ENCODE measurements at places on chromosomes 7 and 10.
A peak's percentile ranks its signal among the peaks of the same experiment; 100 is the strongest.

GRCh38 chr10:93438613-93439253 lies 43.4 kb downstream of the MYOF start:
- DNase-seq: no peak

GRCh38 chr7:141992156-141992555 lies 3.5 kb upstream of the MGAM start:
- no peak for DNase-seq

DNA sequence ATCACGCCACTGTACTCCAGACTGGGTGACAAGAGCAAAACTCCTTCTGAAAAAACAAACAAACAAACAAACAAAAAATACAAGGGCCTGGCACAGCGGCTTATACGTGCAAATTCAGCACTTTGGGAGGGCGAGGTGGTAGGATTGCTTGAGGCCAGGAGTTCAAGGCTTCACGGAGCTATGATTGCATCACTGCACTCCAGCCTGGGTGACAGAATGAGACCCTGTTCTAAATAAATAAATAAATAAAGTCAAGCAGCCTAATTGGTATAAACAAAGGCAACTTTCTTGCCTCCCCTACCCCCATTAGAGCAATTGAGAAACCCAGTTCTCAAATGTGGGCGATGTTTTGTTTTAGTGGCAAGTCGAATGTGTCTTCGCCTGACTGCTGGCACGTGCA lies 26.3 kb upstream of the KPNA7 start:
- no peak for DNase-seq

GRCh38 chr7:101728128-101728527 lies 89.3 kb upstream of the CUX1 start:
- no peak for DNase-seq

DNA sequence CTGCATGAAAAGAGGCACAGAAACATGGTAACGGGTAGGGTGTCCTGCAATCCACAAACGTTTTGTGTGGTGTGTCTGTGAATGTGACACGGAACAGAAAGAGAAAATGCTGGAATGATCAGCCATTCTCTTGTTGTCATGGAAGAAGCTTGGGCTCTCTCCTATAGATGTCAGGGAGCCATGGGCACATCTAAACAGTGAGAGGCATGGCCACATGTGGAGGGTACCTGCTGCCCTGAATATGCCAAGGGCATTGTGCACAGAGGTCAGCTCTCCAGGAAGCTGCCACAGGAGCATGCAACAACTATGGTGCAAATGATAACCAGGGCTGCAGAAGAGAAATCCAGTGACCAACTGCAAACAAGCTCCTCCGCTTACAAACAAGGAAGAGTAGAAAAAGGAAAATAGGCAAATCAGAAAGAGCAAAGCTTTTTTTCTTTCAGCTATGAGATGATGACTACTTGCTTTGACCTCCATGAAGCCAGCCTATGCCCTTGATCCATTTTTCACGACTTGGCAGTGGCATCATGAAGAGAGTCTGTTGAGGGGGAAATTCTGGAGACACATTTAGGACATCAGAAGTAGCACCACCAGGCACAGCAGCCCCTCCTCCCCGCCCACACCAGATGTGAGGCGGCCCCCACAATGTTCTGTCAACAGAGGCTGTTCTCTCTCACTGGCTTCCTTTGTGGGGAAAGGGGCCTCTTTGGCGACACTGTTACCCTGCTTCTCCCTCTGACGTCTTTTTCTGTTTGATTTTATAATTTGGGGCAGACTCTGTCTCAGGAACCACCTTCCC lies 4.8 kb upstream of the PDE1C start:
- no peak for DNase-seq

DNA sequence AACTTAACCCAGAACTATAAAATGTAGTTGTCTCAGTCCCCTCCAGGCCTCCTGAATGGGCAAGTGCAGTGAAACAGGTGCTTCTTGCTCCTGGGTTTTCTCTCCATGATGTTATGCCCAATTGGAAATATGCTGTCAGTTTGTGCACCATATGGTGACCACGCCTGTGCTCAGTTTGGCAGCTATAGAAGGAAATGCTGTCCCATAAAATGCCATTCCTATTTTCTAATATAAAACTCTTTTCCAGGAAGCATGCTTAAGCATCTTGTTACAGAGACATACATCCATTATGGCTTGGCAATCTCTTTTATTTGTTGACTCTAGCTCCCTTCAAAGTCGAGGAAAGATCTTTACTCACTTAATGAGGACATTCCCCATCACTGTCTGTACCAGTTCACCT lies 45.2 kb downstream of the FGFBP3 start:
- no peak for DNase-seq

DNA sequence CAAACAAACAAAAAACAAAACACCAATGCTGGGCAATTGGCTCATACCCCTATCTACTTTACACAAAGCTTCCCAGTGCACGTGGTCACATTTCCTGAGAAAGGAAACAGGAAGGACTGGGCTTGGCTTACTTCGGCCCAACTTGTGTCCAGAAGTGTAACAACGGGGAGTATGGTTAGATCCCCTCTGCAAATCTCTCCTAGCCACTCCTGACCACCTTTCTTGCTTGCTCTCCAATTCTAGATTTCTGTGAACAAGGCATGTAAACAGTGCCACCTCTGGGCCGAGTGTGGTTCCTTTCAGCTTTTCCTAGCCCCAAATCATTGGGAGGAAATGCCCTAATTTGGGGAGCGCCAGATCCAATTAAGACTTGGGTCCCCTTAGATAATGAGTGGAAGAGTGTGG lies 21.0 kb upstream of the FRAT2 start:
- no peak for DNase-seq

- peak; percentile 19 for DNase-seq
These were observed 141.5 kb downstream of the MTPAP start for GRCh38 chr10:30207485-30208052.

- DNase-seq: no peak
These were observed 68.4 kb downstream of the ETV1 start for GRCh38 chr7:13921062-13921461.

DNA sequence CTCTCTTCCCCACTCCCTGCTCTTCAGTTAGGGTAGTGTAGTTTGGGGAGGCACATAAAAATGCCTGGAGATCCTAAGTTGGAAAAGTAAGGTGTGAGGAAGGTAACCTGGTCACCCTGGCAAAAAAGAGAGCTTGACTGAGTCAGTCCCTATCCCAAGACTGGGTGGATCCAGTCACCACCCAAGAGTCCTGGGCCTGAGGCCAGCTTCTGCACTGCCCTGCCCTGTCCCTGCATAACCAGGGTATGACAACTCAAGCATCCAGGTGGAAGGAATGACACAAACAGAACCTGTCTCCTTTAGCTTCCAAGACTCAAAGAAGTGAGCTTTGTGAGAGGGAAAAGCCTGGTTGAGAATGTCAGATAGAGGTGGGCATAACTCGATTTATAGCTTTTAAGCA lies 26.9 kb upstream of the SORBS1 start:
- no peak for DNase-seq

- DNase-seq: peak; percentile 57
These were observed 30.6 kb downstream of the CISD1 start for GRCh38 chr10:58299580-58299979.

- peak; percentile 52 for DNase-seq
These were observed 17.6 kb upstream of the ELOVL3 start for GRCh38 chr10:102208311-102209035.

DNA sequence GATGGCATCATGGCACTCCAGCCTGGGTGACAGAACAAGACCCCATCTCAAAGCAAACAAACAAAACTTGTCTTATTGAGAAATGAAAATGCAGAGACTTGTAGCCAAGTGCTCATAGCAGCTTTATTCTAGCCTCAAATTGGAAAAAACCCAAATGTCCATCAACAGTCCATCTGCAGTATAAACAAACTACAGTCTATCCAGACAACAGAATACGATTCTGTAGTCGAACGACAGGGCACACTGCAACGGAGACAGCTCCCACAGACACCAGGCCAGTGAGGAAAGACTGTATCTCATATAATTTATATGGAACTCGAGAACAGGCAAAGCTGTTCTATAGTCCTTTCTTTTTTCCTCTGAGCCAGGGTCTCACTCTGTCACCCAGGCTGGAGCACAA lies 40.8 kb upstream of the SUN1 start:
- DNase-seq: no peak

GRCh38 chr7:101538596-101539459 lies 90.3 kb downstream of the MYL10 start:
- DNase-seq: peak; percentile 37

GRCh38 chr10:125171402-125172306 lies 11.3 kb upstream of the CTBP2 start:
- DNase-seq: no peak

GRCh38 chr10:65204999-65205398 lies 1683.8 kb downstream of the REEP3 start:
- DNase-seq: no peak

GRCh38 chr7:22622116-22622785 lies 104.7 kb upstream of the IL6 start:
- no peak for DNase-seq

- DNase-seq: no peak
These were observed 18.7 kb upstream of the CYREN start for GRCh38 chr7:135189221-135189662.

- DNase-seq: no peak
These were observed 20.0 kb downstream of the TMEM273 start for GRCh38 chr10:49168171-49168540.

DNA sequence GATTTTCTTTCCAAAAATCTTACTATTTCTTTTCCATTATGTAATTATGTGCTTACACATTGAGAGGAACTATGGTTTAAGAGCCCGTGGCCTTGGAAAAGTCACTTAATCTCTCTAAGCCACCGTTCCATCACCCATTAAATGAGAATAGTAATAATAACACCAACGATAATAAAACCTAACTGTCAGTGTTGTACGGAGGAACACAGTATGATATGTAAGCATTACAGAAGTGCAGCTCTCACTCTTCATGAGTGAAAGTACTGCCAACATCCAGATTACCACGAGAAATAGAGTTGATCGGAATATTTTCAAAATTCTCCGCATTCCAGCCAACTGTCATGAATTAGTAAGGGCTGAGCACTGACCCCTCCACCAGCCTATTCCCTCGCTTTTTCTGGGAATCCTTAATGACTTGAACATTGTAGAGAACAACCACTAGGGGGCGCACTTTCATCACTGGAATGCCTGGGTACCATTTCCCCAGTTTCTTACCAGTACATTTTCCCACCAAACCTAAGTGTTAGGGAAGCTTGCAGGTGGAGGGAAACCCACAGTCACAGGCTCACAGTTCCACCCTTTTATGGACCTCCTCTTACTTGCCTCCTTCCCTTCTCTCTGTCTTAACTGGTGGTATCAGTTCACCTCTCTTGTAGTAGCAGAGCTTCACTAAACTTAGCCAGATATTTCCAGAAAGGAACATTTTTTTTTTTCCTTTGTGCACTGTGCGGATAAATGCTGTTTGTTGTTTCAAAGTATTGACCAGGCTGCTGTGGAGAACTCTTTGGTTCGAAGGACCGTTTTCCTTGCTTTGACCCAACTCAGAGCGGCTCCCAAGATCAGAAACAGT lies 27.8 kb downstream of the NKX2-3 start:
- DNase-seq: peak; percentile 47

Measured in IMR-90 (cell line).